ENCODE measurements at places on chromosomes 12 and 14.

- peak; percentile 77 for DNase-seq
Measured at GRCh38 chr12:76866726-76867125, 12.1 kb downstream of the CSRP2 start.

DNA sequence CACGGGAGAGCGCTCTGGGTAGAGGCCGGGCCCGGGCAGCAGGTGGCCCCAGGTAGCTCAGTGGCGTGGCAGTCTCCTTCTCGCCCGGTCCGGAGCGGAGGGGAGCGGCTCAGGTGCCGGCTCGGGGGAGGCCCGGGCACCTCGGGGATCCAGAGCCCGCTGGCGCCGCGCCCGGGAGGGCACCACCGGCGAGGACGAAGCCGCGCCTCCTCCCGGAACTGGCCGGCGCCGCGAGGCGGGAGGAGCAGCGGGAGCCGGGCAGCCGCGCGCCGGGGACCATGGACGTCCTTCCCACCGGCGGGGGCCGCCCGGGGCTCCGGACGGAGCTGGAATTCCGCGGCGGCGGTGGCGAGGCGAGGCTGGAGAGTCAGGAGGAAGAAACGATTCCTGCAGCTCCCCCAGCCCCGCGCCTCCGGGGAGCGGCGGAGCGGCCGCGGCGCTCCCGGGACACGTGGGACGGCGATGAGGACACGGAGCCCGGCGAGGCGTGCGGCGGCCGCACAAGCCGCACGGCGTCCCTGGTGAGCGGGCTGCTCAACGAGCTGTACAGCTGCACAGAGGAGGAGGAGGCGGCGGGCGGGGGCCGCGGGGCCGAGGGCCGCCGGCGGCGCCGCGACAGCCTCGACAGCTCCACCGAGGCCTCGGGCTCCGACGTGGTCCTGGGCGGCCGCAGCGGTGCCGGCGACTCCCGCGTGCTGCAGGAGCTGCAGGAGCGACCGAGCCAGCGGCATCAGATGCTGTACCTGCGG, 21.5 kb upstream of the GNS start:
- no peak for DNase-seq

- no peak for DNase-seq
Measured at GRCh38 chr12:47549258-47549657, 156.6 kb downstream of the RPAP3 start.

GRCh38 chr14:99772371-99773283, 20.6 kb upstream of the EML1 start:
- DNase-seq, result no peak

DNA sequence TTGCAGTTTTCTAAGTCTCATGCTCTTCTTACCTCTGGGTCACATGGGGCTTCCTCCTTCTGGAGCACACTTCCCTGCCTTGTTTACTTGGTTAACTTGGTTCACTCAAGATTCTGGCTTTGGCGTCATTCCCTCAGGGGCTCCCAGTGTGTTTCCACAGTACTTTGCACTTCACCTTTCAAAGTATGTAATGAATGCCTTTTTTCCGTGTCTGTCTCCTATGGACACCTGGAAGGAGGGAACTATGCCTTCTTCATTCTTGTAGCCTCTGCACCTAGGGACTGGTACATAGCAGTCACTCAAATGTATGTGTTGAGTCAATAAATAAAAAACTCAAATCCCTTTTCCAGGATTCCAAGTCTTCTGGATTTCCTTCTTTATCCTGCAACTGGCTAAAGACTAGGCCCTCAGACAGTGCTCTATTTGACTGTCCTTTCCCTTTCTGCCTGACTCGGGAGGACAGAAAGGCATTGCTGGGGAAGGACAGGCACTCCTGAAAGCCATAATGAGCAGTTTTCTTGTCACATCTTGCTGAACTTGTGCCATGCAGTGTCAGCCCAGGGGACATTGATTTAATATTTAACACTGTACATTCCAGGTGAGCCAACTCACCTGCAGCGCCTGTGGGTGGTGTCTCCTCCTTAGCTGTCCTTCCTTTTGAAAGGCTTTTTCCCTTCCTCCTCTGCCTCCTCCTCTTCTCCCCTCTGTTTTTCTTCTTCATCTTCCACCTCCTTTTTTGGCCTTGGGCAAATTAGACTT, 12.8 kb downstream of the MYRFL start:
- no peak for DNase-seq

GRCh38 chr12:70254846-70255245, 11.6 kb downstream of the CNOT2 start:
- no peak for DNase-seq

All from IMR-90 (cell line).